CD4-positive, alpha-beta T cell treated with Interleukin-1 beta for 1 hour (primary cell): ENCODE measurements at places on chromosomes 2 and 18.
A peak's percentile ranks its signal among the peaks of the same experiment; 100 is the strongest.

GRCh38 chr2:10759151-10759714, 37.8 kb downstream of the ATP6V1C2 start:
- no peak for DNase-seq

- no peak for DNase-seq
Observed at GRCh38 chr18:64444819-64445218, 295.9 kb upstream of the LINC00305 start.

DNA sequence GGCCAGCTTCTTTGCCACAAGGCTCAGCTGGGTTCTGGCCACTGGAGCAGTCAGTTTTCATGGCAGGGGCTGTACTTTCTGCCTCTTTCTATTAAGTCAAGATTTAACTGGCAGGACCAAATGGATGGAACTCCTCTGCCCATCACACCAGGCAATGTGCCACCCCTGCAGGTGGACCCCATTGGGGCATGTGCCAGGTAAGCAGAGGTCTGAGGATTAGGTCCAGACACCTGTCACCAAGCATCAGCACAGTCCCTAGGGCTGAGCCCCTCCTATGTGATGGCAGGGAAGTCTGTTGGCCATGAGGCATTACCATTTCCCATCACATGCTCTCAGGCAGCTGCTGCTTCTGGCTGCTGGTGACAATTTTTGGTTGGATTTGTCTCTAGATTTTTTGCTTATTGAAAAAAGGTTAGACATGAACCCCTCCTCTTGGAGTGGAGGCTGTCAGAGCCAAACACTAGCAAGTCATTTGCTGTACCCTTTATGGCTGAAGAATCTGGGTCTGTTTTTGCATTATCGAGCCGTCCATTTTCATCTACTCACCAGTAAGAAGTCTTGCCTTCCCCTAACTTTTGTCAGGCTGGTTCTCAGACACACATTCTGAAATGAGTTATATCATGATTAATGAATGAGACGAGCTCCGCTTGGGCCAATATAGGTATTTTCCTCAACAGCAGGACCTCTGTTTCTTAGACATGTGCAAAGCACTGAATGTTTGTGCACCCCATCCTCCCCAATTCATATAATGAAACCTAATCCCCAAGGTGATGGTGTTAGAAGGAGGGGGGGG, 328.0 kb downstream of the TSN start:
- DNase-seq, result no peak

DNA sequence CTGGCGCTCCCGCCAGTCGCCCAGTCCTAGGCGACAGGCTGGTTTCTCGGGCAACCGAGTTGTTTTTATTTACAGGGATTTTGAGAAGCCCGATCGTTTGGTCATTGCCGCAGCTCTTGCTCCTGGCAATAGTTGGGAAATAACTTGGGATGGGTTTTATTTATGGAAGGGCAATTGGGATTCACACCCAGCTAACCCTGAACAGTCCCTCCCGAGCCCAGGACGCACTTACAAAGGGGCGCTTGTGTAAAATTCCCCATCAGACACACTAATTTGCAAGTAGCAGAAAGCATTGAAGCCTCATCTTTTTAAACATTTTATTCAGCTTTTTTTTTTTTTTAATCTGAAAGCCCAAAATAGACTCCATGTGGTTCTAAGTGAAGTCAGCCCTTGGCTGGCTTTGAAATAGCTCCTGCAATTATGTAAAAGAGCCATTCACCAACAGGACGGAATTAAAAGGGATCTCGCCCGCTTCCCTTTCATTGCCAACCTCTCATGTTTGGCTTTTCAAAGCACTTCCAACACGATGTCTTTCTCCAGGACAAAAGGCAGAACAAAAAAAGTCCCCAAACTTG, 3.6 kb upstream of the GBX2 start:
- DNase-seq, result no peak

GRCh38 chr2:216319771-216320170, 52.5 kb downstream of the MARCHF4 start:
- DNase-seq, result no peak

GRCh38 chr18:23127090-23127489, 8.2 kb upstream of the CABLES1 start:
- DNase-seq, result no peak

GRCh38 chr2:239916205-239917124, 108.7 kb downstream of the NDUFA10 start:
- DNase-seq, result no peak

DNA sequence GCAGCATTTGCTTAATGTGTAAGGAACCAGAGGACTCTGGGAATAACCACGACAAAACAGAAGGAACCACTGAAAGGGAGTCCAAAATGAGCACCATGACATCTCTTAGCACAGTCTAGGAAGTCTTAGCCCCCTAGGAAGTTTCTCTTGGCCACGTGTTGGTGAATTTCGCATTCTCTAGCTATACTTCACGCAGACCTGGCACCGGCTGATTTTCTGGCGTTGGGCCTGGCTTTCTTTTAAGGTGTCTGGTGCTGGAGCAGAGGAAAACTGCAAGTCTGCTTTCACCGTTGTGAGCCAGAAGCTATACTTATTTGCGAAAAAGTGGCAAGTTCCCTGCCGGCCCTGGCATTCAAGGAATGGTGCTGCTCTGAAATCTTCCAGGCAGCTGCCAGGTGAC, 156.9 kb downstream of the COL4A4 start:
- no peak for DNase-seq

DNA sequence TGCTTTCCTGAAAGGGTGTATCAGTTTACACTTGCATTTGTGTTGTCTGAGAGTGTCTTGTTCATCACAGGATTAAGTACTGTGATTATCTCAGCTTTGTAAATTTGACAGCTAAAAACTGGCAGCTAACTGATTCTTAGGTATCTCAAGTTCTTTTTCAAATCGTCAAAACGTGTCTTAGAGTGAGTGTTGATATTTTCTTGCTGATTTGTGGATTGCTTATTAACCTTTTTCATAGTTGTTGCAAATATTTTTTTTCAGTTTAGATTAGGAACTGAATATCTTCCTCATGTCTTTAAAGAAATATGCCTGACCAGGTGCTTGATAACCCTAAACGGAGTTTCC, 41.9 kb downstream of the LRRFIP1 start:
- DNase-seq, result no peak

DNA sequence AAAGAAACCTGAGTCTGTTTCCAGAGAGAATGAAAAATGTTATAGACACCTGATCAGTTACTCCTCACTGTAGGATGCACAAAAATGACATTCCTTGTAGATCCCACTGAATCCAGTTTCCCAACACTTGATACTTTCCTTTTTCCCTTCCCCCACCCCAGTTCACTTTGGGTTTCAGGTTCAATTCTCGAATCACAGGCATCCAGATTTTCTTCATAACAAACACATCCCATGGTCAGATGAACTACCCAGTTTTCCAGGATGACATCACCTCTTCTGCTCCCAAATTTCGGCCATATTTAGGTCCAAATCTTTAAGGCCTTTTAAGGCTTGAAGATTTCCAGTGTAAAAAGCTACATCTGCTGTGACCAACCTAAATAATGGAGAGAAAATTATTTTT, 51.5 kb downstream of the UGP2 start:
- DNase-seq, result no peak

GRCh38 chr2:64063924-64064331, 44.7 kb upstream of the VPS54 start:
- no peak for DNase-seq

DNA sequence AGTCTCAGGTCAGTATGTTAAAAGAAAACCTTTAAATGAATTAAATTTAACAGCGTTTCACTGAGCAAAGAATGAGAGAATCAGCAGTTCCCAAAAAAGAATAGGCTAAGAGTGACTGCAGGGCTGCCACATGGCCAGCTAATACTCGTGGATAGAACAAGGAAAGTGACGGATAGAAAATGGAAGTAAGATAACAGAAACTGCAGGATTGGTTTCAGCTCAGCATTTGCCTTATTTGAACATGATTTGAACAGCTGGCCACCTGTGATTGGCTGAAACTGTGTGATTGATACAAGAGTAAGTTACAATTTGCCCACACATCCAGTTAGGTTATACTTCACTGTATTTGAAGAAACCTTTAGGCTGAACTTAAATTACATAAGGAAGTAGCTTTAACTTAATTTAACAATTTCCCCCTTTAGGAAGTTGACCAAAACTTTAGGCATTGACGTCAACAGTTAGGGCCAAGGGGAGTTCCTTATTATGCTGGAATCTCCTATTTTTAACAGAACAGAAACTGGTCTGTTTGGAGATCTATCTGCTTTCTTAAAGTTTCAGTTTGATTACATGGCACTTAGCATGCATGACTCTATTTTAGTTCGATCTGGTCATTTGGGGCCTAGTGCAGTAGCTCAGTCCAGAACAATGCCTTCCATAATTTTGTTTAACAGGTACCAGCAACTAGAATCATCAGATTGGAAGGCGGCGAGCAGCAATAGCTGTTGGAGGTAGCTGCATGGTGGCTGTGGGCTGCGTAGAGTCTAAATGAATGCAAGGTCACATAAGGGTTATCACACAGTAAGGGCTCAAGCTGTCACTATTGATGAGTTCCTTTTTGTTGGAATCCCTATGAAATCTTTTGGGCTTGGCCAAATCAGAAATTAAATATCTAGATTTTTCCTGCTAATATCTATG, 143.4 kb downstream of the TRIM43 start:
- no peak for DNase-seq

DNA sequence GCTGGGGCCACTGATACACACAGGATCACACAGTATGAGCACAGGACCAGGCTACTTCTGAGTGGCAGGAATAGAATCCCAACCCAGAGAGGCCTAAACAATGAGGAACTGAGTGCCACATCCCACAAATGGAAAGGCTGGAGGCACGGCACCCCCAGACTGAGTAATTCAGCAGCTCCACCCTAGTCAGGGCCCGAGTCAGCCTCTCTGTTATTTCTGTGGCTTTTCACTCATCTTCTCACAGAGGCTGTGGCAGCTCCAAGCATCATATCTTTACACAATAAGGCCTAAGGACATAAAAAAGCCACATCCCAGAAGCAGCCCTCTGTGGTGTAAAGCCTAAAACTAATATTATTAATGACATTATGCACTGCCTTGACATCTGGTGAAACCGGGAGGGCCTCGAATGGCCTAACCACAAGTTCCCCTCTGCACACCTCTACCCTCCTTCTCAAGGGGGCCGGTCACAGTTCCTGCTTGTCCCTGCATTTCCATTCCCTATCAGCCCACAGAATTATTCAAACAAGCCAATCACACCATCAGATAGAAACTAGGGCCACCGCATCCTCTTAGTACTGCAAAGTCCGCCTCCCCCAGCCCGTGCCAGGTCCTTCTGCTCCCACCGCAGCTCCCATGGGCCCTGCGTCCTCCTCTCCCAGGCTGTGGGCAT, 12.5 kb upstream of the MAL start:
- DNase-seq, result no peak

DNA sequence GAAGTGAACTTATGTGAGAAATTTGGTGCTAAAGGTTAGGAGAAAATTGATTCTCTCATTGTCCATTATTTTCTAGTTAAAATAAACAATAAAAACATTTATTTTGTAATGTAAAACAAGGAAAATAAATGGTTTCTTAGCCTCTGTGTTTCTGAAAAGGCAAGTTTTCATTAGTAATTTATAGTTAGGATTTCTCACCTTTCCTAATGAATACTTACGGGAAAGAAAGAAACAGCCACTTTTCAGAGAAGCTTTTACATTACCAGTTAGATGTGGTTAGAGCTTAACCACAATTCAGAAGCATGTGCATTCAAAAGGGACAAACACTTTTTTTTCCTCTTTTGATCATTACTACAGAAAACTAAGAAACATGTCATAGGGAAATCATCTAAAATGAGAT, 18.8 kb downstream of the NEMP2 start:
- no peak for DNase-seq

GRCh38 chr2:205780645-205781044, 98.3 kb downstream of the NRP2 start:
- DNase-seq, result no peak

- peak; percentile 45 for DNase-seq
Observed at GRCh38 chr18:45106331-45106774, 425.7 kb downstream of the SETBP1 start.

GRCh38 chr2:71992036-71992435, 155.6 kb downstream of the CYP26B1 start:
- DNase-seq, result no peak

GRCh38 chr2:164706522-164706921, 85.2 kb upstream of the GRB14 start:
- DNase-seq, result no peak

- DNase-seq, result no peak
Observed at GRCh38 chr2:44839771-44840502, 101.6 kb upstream of the SIX3 start.

DNA sequence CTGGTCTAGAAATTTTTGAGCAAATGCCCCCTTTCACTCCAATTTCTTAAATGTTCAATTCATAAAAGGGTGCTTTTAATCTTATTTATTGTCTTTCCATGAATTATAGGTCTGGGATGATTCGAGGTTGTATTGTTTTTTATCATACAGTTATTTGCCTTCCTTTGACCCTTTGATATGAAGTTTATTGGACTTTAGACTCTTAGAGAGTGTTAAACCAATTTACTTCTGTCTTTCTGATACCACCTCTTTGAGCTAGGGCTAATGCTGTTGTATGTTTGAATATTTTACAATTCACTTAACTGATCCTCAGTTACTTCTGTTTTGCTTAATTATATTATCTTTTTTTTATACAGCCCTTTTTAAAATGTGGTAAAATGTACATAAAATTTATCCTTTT, 89.6 kb upstream of the CYP20A1 start:
- no peak for DNase-seq

DNA sequence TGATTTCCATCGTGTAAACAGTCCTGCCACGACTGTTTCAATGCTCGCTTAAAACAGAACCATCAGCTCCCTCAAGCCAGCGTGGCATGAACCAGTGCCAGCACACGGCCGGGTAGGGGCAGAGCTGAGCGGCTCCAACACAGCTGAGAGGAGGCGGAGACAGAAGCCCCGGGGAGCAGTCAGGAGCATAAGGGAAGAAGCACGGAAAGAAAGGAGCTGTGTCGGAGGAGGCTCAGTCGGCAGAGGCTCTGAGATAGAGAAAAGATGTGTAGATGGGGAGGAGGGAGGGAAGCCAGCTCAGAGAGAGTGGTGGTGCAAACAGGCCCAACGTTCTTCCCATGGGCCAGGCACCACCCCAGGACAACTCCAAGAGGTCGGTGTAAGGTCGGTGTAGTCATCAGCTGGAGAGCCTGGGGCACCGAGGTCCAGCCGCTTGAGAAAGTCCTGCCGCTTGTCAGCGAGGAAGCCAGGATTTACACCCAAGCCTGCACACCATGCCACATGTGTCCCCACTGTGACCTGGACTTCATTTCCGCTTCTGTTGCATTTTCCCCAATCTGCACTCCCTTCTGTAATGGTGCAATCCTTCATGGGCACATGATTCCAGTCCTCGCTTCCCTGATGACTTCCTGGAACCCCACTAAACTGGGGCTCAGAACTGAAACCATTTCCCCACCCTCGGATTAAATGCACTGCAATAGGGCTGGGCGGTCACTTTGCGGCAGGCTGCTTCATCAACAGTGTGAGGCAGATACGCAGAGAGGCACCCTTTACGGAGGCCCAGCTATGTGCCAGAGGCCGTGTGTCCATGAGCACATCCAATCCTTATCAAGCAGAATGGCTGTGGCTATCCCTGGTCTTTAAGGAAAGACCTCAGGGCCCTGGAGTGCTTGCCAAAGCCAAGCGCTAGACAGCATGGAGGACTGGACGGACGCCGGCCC, 43.5 kb downstream of the CYP27C1 start:
- peak; percentile 23 for DNase-seq

GRCh38 chr2:241300000-241300399, 15.5 kb downstream of the HDLBP start:
- DNase-seq, result peak; percentile 44

- no peak for DNase-seq
Observed at GRCh38 chr2:235570256-235570655, 76.4 kb downstream of the AGAP1 start.

GRCh38 chr2:11618708-11619062, 51.3 kb downstream of the NTSR2 start:
- no peak for DNase-seq
